NCI-H510A (cell line): ENCODE measurements at places on chromosomes 1 and 21.

- no peak for DNase-seq
Measured at GRCh38 chr21:16777041-16777720, 735.7 kb upstream of the CXADR start.

- DNase-seq, result no peak
Measured at GRCh38 chr1:231611851-231612250, 14.7 kb upstream of the DISC1 start.

DNA sequence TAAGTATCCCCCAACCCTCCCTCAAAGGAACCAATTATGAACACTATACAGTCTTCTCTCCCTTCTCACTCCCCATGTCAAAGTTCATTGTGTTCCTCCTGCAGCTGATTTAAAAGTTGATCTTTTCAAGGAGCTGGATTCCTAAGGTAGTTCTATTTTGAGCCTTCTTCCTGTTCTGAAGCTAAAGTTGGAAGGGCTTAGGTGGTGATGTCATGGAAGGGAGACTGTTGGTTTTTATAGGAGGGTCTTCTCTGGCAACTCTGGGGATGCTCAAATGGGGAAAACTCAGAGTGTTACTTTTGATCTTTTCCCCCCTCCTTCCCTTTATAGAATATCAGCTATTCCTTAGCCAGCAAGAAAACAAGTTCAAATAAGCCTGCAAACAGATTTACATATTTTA is 83.0 kb upstream of the AK4 start:
- DNase-seq, result no peak

GRCh38 chr1:180863158-180863775 is 49.4 kb upstream of the KIAA1614 start:
- no peak for DNase-seq

DNA sequence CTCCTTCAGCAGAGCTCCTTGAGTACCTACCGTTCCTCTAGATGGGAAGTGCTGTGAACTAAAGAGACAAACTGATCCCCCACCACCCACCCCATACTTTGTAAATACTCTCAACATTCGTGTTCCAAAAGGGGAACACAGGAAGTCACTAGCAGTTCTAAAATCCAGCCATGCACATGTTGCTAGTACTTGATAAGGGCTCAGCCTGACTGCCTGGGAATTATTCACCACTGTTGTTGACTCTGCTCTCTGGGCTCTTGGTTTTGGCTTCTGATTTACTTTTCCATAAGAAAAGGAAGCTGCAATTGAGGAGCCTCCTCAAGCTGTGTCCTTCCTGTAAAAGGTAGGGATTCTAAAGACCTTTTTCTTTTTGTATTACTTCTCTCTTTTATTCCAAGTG is 67.5 kb downstream of the IVNS1ABP start:
- DNase-seq, result no peak

DNA sequence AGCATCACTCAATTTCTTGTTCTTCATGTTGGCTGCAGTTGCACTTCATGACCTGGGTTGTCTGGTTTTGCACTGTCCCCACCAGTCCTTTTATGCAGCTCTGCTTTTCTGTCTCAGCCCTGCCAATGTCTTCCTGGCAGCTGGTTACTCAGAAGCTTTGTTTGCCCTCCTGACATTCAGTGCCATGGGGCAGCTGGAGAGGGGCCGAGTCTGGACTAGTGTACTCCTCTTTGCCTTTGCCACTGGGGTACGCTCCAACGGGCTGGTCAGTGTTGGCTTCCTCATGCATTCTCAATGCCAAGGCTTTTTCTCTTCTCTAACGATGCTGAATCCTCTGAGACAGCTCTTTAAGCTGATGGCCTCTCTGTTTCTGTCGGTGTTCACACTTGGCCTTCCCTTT is 6.6 kb downstream of the PIGV start:
- no peak for DNase-seq

DNA sequence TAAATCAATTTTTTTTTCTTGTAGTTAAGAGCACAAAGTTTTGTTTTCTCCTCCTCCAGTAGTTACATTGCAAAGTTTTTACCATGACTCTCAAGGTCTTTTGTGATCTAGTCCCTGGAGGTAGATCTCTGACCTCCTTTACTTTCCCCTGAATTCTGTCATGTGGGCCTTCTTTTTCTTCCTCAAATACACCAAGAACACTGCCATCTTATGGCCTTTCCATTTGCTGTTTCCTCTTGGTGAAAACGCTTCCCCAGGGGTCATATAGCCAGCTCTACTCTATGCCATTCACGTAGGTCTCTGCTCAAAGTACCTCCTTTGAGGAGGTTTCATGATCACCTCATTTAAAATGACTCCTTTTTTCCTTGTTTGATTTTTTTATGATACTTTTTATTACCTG is 2.7 kb downstream of the DDX20 start:
- no peak for DNase-seq
